ELF-1 (cell line): ENCODE measurements at places on chromosomes 5 and 9.

- DNase-seq: no peak
These were observed 10.5 kb downstream of the HABP4 start for GRCh38 chr9:96460470-96460869.

- peak; percentile 49 for DNase-seq
These were observed 628 bp downstream of the SYNPO start for GRCh38 chr5:150641006-150641570.

- DNase-seq: peak; percentile 24
These were observed 526.7 kb upstream of the WWC1 start for GRCh38 chr5:167764641-167765289.

GRCh38 chr9:68859347-68859746 lies 154.3 kb downstream of the PIP5K1B start:
- DNase-seq: no peak

DNA sequence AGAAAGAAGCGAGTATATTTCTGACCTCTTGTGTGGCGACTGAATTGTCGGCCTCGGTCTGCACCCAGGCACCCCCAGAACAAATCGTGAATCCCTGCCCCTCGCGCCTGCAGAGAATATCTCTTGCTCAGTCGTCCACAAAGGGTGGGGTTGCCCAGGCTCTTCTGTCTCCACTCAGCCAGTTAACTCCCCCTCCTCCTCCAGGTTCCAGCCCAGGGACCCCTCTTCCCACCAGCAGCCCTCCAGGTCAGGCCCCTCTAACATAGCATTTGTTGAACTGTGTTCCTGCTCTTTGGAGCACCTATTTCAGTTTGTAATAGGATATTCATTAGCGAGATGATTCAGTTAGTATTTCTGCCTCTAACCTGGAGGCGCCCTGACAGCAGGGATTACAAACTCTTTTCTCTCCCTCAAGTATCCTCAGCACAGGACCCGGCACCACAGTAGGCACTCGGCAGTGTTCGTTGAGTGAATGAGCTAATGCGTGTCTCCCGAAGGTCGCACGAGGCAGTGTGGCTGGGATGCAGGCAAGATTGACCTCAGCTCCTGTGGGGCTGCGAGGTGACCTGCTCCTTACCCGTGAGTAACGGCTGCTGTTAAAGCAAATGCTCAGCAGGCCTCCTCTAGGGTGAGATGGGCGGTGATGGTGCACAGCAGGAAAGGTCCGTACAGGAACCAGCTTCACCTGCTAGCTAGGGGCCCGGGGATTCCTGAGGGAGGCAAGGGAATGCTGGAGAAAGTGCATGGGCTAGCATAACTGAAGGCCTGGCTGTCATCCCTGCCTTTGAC lies 25.8 kb downstream of the ZBTB34 start:
- peak; percentile 24 for DNase-seq

- peak; percentile 39 for DNase-seq
These were observed 25.8 kb downstream of the UGT3A2 start for GRCh38 chr5:36040651-36041536.

GRCh38 chr9:36451949-36452348 lies 51.9 kb upstream of the RNF38 start:
- no peak for DNase-seq

DNA sequence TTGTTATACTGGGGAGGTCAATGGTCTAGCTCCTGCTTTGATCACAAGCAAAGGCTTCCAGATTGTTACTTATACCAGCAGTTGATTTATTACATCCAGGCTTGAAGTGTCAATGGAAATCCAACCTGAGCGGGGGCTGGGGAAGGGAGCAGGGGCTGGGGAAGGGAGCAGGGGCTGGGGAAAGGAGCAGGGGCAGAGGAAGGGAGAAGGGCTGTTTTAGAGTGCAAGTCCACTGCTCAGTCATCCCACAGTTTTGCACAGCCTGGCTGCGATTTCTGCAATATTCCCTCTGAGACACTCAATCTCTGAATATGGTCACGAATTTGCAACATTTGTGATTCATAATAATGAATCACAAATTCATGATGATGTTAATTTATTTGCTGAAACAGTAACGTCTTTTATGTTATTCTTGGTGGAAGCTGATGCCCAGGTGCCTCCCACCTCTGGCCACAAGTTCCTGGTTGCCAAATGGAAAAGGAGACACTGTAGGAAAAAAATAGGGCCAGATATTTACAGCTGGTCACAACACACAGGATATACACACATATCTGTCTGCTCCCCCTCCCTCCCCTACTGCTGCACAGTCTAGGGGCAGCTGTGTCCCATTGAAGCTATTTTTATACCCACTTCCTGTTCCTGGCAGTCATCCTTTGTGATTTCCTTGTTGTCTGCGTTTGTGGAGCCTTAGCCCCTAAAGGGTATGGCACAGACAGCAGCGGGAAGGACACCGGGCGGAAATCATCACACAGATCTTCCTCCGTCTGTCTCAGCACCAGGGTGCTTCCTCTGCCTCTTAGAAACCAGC lies 325.1 kb downstream of the GADD45G start:
- no peak for DNase-seq

DNA sequence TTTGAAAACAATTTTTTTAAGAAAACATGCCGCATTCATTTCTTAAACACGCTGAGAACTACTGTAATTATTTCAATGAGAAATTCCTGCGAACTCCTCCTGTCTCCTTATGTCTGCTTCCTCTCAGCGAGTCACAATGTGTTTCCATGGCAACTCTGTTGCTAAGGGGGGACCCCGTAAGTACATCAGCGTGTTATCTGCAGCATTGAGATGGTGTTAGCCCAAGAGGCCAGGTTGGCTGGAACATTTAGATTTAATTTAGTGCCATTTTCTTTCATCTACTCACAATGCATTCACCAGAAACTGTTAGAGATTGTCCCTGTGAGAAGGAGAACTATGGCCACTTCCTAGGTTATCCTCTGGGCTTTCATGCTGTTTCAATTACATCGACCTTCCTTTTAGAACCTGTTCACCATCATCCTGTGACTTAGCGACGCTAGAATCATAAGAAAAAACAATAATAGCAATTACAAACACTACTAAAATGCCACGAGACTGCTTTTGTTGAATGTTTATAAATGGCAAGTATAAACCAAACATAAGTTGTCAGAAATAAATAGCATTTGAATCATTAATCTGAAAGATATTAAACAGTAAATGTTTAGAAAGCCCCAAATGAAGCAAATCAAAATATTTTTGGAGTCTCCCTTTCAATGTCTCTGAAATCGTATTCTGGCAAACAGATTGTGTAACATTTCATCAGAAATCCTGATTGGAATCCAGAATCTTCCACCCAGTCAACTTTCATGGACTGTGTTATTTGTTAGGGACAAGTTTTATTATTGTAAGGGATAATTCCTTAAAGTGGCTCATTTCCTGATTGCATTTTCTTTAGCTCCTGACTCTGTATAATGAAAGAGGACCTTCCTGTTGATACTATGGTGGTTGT lies 39.7 kb upstream of the SHC3 start:
- no peak for DNase-seq

DNA sequence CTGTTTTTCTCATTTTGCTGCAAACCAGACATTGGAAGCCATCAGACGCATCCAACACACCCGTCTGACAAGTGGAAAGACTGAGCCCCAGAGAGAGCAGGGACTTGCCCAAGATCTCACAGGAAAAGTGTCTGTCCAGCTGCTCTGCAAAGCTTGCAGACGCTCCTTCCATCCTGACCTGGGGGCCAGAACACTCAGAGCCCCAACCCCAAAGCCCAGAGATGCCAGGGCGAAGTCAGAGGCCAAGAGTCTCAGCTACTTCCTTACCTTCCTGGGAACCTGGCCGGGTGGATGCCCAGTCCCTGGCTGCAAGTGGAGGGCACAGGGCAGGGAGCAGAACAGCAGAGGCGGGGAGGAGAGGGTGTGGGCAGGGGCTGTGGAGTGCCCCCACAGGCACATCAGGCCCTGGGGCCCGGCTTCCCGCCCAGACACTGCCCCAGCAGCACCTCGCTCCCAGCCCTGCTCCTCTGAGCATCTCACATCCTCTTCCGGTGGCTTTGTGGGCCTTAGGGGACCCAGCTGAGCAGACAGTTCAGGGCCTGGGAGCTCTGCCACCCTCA lies 9.7 kb upstream of the RALGDS start:
- no peak for DNase-seq

DNA sequence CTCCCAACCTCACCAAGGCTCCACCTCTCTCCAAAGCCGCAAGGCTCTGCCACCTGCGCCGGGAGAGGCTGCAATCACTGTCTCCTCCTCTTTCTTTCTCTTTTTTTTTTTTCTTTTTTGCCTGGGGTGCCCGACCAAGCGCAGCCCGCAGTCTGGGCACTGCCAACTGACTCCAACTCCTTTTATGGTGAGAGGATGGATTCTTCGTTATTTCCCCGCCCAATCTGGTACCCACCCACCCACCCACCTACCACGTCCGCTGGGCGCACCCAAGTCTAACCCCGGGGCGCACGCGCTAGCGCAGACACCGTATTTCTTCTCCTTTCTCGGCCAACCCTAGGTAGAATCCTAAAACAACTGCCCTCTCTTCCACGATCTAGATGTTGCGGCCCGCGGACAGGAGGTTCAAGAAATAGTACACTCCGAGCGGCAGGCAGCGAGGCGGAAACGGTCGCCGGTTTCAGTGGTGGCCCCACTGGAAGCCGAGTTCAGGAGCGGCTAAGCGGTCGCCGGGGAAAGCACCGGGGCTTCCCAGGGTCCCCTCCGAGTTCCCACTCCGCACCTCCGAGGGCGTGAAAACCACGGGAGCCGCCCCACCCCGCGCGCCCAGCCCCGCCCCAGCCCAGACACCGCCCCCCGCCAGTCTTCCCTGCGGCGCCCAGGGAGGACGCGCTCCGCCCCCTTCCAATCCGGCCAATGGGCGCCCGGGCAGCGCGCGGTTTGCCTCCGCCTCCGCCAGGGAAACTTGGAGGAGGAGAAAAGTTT lies 385 bp upstream of the PTGER4 start:
- DNase-seq: peak; percentile 81

- DNase-seq: no peak
These were observed 19.8 kb upstream of the PARP8 start for GRCh38 chr5:50646591-50646990.

DNA sequence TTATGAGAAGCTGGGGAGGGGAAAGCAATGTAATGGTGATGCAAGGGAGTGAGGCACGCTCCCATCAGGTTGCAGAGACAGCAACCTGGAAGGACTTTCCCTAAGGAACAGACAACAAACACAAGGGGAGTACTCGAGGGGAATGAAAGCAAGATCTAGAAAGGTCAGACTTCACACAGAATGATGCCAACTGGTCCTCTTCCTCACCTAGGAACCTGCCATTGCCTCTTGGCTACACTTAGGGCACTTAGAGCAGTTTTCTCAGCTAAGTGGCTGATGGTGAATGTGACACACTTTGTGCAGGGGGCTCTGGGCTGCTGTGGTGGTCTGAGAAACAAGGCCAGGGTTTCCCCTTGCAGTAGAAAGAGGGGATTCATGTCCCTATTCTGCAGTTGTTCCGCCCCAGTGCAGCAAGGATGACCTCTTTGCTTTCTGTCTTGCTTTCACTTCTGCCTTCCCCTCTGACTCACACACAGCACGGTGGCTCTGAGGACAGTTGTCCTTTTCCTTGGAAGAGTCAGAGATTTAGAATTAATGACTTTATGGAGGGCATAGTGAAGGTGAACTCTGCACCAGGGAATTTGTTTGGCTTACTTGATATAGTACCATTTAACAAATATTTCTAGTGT lies 394.0 kb upstream of the KLF4 start:
- no peak for DNase-seq

GRCh38 chr9:90022474-90022873 lies 417.7 kb downstream of the GADD45G start:
- no peak for DNase-seq

DNA sequence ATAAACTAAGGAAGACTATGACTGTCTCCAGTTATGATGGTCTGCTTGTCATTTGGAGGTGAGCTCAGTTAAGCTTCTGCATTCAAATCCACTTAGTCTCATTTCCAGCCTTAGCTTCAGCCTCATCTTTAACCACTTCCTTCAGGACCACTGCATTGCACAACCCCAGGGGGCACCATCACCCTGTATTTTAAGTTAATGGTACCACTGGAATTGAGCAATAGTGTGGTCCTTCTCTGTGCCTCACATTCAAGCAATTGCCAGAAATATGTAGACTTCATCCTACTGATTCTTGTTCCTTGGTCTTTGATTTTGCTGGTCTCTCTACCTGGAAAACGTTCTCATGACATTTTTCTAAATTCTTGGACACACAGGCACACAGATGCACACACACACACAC lies 131.5 kb upstream of the PTPN3 start:
- no peak for DNase-seq

GRCh38 chr5:111748304-111748763 lies 8.7 kb downstream of the NREP start:
- DNase-seq: no peak

DNA sequence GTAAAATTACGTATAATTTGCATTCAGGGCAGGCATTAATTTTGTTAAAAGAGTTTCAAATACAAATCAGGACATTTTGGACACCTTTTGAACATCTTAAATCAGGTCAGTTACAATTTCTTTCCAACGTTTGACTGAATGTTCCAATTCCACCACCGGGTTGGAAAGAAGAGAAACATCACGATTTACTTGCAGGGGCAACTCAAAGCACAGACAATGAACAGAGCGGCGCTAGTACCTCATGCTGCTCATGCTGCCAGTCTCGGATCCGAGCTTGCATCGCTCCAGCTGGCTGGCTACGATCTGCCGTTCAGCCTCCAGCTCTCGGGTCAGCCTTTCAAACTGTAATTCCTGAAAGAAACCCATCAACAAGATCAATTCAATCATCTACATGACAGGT lies 339.5 kb downstream of the CTNND2 start:
- no peak for DNase-seq

DNA sequence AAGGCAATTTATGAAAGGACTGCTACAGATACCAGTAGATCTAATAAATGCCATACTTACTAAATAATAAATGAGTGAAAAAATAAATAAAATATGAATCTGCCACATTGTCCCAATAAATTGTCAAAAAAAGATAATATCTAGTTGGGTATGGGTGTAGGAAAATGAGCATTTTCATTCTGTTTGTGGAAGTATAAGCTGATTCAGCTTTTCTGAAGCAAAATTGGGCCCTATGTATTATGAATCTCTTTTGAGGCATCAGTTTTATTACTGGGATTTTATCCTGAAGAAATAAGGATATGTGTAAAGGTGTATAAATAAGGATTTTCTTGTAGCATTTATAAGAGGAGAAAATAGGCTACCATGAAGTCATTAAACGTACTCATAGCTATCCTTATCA lies 46.1 kb downstream of the CAVIN4 start:
- no peak for DNase-seq

DNA sequence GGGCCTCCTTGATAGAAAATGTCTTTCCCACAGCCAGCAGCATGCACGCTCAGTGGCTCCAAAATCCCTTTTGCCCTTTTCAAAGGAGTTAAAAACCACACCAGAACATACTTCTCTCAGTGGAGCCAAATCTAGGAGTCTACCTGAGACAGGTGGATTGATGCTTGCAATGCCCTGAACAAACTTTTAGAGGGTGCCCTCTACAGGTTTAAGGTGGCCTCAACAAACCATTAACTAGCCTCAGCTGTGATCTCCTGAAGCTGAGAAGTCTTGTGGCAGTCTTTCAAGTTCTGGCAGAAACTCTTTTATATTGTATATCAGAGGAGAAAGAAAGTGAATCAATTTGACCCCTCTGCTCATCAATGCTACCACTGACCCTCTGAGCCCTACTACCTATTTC lies 125.4 kb downstream of the MED27 start:
- DNase-seq: peak; percentile 47

- DNase-seq: peak; percentile 15
These were observed 322.4 kb upstream of the GRAMD2B start for GRCh38 chr5:126100767-126101166.

GRCh38 chr5:1788828-1789227 lies 10.8 kb downstream of the MRPL36 start:
- no peak for DNase-seq

GRCh38 chr5:28766565-28767158 lies 1728.3 kb upstream of the CDH9 start:
- DNase-seq: no peak
